ENCODE measurements at places on chromosomes 3 and 15. TPM values are rescaled to one million over a fixed set of nuclear protein-coding genes. Genes with fewer than 3 reads are reported as not detected.

UTS2B gene
- not detected for total RNA-seq

UROC1 gene
- total RNA-seq: not detected

EEFSEC gene
- 8.8 TPM for total RNA-seq

FYCO1 gene
- total RNA-seq: 4.4 TPM

GP5 gene
- 0.01 TPM for total RNA-seq

CHDH gene
- total RNA-seq: 1.8 TPM

ADAMTS9 gene
- 0.63 TPM for total RNA-seq

TEX264 gene
- total RNA-seq: 70.1 TPM

ACTC1 gene
- 0.22 TPM for total RNA-seq

MOBP gene
- 0.02 TPM for total RNA-seq

ALPK3 gene
- 0.07 TPM for total RNA-seq

CKMT1B gene
- total RNA-seq: 3.4 TPM

BLM gene
- 12.9 TPM for total RNA-seq

P3H2 gene
- total RNA-seq: 43.4 TPM

THSD4 gene
- total RNA-seq: 25.8 TPM

PLAAT1 gene
- total RNA-seq: 0.16 TPM

GNAT1 gene
- total RNA-seq: 0.25 TPM

ZMAT3 gene
- 6.0 TPM for total RNA-seq

DHX36 gene
- 67.1 TPM for total RNA-seq

GPR62 gene
- total RNA-seq: not detected

WDR93 gene
- 0.21 TPM for total RNA-seq

SPINT1 gene
- 0.73 TPM for total RNA-seq

NPHP3 gene
- 9.0 TPM for total RNA-seq

C3orf70 gene
- total RNA-seq: 0.21 TPM

CASR gene
- not detected for total RNA-seq

LRCH3 gene
- 17.3 TPM for total RNA-seq

GOLGA6D gene
- total RNA-seq: not detected

DOCK3 gene
- 0.38 TPM for total RNA-seq

GOLGA8G gene
- not detected for total RNA-seq

GOLGA8B gene
- total RNA-seq: 21.4 TPM

SLC28A2 gene
- total RNA-seq: not detected

SLC2A2 gene
- not detected for total RNA-seq

Measured in A549 treated with AZD2906 at 1 μM for 4 hours (cell line).